ENCODE measurements at places on chromosomes 6 and 20.

DNA sequence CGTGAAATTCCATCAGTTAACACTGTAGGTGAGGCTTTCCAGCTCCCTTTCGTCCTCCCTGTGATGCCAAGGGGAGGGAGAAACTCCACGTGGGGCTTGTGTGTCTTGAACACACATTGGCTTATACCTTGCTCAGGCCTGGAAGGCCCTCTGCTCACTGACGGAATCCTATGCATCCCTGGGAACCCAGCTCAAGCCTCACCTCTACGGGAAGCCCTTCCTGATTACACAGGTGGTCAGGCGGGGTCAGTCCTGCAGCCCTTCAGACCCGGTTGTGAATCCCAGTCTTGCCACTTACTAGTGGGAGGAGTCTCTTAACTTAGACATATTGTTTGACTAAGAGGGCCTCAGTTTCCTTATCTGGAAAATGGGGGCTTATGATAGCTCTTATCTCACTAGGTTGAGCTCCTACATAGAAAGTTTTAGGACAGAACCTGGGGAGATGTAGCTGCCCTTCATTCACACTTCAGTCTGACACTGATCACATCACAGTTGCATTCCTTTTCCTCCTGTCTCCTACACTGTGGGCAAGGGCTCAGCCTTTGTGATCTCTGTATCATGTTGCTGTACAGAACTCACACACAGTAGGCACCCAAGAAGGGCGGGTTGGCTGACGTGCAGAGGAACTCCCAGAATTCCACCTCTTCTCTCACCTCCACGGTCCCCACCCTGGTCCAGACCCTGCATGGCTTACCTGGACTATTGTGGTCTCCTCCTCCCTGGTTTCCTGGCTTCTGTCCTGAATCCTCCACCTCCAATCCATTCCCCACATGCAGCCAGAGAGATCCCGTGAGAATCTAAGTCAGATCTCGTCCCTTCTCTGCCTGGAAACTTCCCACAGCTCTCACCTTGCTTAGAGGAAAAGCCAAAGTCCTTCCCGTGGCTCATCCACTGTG, 129.6 kb downstream of the CEBPB start:
- DNase-seq: no peak

- DNase-seq: no peak
Observed at GRCh38 chr20:56625837-56626236, 3.3 kb upstream of the TFAP2C start.

DNA sequence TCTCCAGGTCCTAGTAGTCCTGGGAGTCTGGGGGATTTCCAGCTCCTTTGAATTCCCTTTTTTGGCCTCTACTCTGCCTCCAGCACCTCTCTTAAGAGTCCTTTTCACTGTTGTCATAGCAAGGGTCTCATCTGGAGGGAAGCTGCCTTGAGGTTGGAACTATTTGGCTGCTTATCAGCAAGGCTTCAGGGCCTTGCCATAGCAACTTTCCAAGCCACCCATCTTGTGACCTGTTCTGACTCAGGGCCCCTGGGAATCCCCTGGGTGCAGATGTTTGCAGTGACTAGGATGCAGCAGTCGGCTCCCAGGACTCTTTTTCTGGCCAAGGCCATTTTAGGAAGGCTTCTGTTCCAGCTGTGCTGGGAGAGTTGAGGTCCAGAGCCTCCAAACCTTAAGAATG, 12.4 kb downstream of the PKIG start:
- no peak for DNase-seq

GRCh38 chr6:89310929-89311328, 4.2 kb downstream of the GABRR2 start:
- no peak for DNase-seq

GRCh38 chr20:58231683-58232082, 3.2 kb upstream of the ANKRD60 start:
- DNase-seq: no peak

GRCh38 chr20:2255926-2256531, 39.8 kb upstream of the TGM3 start:
- no peak for DNase-seq

DNA sequence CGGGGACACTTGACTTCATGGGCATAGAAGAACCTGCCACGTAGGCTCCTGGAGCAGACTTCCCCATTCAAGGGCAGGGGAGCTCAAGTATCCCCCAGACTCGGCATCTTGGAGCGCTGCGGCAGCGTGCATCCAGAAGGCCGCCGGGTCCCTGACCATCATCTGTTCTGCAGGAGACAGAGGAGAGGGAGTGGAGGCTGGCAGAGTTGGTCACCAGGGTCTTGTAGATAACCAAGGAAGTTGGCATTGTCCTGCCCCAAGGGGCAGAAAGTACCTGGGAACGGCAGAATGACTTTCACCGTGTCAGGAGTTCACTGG, 82.8 kb downstream of the TCP11 start:
- no peak for DNase-seq

- DNase-seq: no peak
Observed at GRCh38 chr6:63322981-63323380, 3.2 kb upstream of the LGSN start.

- DNase-seq: no peak
Observed at GRCh38 chr6:133809406-133809805, 79.5 kb upstream of the TCF21 start.

Measured in forelimb muscle (tissue), 1 donor.